ENCODE measurements at places on chromosomes 7 and 10.

- DNase-seq = no peak
Measured at GRCh38 chr7:135537905-135538304, 19.8 kb upstream of the NUP205 start.

GRCh38 chr10:116385994-116386809, 41.4 kb upstream of the PNLIPRP3 start:
- DNase-seq = no peak

- no peak for DNase-seq
Measured at GRCh38 chr7:66896441-66896840, 24.6 kb upstream of the TMEM248 start.

- DNase-seq = peak; percentile 94
Measured at GRCh38 chr10:72331575-72332422, 22.9 kb downstream of the DNAJB12 start.

GRCh38 chr7:156039971-156040677, 227.9 kb upstream of the SHH start:
- no peak for DNase-seq

DNA sequence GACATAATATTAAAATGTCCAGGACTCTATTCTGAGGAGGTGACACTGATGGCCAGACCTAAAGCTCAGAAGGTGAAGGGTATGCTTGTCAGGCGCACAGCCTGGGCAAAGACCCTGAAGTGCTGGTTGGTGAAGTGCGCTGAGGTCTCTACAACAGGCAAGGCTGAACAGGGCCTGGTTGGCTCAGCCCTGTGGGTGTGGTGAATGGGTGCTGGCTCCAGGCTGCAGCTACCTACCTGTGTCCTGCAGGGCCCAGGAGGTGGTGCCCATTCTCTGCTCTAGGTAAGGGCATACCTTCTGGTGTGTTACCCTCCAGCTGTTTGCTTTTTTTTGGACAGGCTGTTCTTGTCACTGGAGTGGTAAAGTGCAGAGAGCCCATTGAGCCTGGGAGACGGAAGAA, 85.1 kb downstream of the RAMP3 start:
- no peak for DNase-seq

- DNase-seq = no peak
Measured at GRCh38 chr7:3730276-3730675, 429.2 kb downstream of the SDK1 start.

- DNase-seq = peak; percentile 36
Measured at GRCh38 chr7:77427996-77428603, 12.0 kb upstream of the GSAP start.

DNA sequence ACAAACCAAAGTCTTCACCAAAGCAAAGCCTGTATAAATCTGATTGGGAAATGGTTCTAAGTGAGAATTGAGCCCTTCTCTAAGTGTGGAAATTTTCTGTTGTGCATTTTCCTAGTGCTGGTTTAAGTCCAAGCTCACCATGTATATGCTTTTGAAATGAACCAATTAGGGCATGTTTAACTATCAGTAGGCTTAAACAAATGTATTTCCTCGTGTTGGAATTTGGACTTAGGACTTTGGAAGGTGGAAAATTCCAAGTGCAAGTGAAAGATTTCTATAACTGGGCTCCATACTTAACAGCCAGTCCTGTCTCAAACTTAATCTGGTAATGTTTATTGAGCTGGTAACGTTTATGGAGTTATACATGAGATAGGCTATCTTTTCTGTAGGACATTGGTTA, 28.5 kb downstream of the CCNY start:
- no peak for DNase-seq

- no peak for DNase-seq
Measured at GRCh38 chr7:83921941-83922607, 272.5 kb downstream of the SEMA3A start.

All from natural killer cell (primary cell).